HT1080 (cell line): ENCODE measurements at places on chromosomes 7 and 10.

DNA sequence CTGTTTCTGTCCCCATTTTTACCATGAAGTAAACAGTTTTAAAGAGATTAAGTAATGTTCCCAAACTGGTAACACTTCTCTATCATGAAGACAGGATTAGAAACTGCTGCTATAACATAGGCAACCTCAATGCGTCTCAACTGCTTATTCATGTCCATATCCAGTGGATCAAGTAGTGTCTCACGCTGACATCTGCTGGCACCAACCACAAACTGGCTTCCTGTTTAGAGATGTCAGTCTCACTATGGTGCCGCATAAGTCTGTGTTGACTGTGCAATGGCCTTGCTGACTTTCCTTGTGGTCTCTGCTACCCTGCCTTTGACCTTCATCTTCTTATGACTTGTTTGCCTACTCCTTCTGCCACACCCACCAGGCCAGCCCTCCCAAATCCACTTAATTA, 369.6 kb upstream of the DPP6 start:
- peak; percentile 3 for DNase-seq

- DNase-seq: no peak
Measured at GRCh38 chr7:119561751-119562150, 711.2 kb upstream of the KCND2 start.

- no peak for DNase-seq
Measured at GRCh38 chr7:25578991-25579777, 350.9 kb upstream of the NPVF start.

- peak; percentile 53 for DNase-seq
Measured at GRCh38 chr7:23184709-23185359, 3.0 kb downstream of the NUP42 start.

GRCh38 chr7:116672596-116673456, 830 bp downstream of the MET start:
- peak; percentile 58 for DNase-seq

DNA sequence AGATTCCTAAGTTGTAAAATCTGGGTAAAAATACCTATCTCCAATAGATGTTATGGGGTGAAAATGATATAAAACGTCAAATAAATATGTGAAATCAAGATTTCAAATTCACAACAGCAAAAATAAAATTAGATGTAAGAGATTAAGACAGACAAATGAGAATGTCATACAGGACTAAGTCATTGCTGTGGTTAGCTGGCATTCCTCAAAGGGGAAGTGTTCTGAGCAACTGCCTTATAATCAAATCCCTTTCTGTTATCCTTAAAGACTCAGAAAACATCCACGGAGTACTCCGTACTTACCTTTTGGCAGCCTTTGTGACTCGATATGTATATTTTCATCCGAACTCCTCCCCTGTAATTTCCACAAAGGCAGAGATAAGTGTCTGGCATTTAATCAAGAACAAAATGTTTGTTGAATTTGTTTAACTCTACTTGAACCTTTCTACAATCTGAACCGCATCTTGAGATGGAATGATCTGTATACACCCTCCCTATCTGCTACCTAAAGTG, 559.6 kb downstream of the GATA3 start:
- peak; percentile 17 for DNase-seq

- DNase-seq: no peak
Measured at GRCh38 chr10:107364872-107365271, 200.4 kb upstream of the SORCS1 start.

DNA sequence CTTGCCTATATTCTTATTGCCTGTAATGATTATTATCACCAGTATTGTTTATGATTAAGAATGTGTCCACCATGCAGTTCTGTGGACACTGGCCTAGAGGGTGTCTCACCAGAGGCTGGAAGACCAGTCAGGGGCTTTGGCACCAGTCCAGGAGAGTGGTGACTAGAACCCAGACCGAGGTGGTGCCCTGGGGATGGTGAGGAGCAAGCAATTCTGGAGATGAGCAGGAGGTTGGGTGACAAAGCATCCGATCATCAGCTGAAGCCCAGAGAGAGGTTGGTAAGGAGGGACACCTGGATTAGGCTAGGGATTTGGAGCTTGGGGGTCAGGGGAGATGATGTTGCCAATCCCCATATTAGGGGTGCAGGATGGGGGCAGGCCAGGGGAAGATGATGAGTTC, 124.4 kb downstream of the EMX2 start:
- DNase-seq: no peak

- no peak for DNase-seq
Measured at GRCh38 chr7:158973440-158973839, 117.1 kb downstream of the DYNC2I1 start.

DNA sequence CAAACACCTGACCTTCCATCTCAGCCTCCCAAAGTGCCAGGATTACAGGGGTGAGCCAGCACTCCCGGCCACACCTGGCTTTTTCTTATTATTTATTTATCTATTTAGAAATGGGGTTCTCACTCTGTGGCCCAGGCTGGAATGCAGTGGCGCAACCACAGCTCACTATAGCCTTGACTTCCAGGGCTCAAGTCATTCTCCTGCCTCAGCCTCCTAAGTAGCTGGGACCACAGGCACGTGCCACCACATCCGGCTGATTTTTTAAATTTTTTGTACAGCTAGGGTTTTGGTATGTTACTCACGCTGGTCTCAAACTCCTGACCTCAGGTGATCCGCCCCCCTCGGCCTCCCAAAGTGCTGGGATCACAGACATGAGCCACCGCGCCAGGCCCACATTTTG, 56.9 kb upstream of the MYL10 start:
- DNase-seq: peak; percentile 83

- no peak for DNase-seq
Measured at GRCh38 chr10:75166623-75166972, 44.0 kb upstream of the VDAC2 start.

DNA sequence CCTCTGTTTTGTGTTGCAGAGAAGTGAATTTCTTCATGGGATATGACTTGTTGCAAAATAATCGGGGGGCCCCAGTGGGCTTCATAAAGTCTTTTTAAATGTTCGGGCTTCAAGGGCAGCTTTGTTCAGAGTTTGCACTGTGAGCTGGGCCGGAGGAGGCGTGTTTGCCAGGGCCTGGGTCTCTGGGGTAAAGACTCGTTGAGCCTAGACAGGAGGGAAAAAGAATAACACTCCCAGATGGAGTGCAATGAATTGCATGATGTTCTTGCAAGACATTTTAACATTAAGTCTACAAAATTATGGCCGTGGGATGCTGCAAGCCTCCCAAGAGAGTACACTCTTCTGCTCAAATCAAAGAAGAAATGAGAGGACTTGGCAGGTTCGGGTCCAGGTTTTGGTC, 23.6 kb downstream of the BMPER start:
- no peak for DNase-seq

GRCh38 chr7:150879345-150879744, 27.0 kb downstream of the AOC1 start:
- peak; percentile 85 for DNase-seq

- peak; percentile 87 for DNase-seq
Measured at GRCh38 chr10:97889461-97890265, 40.0 kb downstream of the GOLGA7B start.

- DNase-seq: no peak
Measured at GRCh38 chr7:13024121-13024674, 336.8 kb downstream of the ARL4A start.

DNA sequence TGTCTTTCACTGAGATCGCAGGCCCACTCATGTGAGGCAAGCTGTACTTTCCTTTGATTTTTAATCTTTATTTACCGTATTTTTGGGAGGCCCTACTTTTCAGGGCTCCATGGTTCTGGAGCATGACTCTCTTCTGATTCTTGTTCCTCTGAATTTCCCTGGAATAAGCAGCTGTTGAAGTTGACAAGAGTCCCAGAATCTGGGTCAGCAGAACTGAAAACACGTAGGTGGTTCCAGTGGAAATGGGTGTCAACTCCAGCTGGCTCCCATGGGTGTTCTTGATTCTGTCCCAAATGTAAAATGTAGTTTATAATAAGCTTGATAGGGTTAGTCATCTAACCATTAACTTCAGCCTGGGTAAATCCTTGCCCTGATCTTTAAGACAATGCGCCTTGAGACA, 409.4 kb downstream of the GATA3 start:
- no peak for DNase-seq

- DNase-seq: peak; percentile 61
Measured at GRCh38 chr7:2870471-2870931, 26.4 kb upstream of the GNA12 start.

DNA sequence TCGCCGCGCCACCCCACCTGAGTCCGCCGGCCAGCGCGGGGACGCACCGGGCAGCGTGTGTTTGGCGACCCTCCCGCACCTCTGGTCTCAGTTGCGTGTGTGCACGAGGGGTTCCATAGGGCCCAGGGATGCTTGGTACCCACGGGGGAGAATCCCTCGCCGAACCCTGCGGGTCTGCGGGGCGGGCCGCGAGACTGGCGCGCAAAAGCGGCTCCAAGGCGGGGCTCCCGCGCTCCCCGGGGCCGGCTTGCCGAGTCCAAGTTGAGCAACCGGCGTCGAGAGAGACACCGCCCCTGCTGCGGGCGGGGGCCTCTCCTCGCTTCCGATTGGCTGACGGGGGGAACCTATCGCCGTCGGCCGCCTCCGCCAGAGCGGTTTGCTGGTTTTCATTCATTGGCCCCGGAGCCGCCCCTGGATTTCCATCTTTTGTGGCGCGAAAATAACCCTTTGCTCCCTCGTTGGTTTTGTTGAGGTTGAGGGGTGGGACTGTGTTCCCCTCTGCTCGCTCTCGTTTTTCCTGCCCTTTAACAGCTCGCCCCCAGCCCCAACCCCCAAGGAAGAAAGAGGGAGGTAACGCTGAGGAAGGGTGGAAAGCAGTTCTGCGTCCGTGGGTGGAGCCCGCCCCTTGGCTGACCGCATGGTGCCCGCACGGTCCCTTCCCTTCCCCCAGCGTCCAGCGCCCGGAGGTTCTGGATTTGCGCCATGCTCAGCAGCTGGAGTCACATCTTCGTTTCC, 4.0 kb upstream of the IGF2BP3 start:
- DNase-seq: peak; percentile 99

- DNase-seq: no peak
Measured at GRCh38 chr10:129775681-129776080, 188.4 kb downstream of the EBF3 start.

- DNase-seq: peak; percentile 40
Measured at GRCh38 chr10:65358565-65358964, 1567.3 kb upstream of the LRRTM3 start.

- DNase-seq: no peak
Measured at GRCh38 chr10:108465871-108466641, 1301.5 kb upstream of the SORCS1 start.

GRCh38 chr10:112243713-112244112, 39.5 kb upstream of the TECTB start:
- no peak for DNase-seq

DNA sequence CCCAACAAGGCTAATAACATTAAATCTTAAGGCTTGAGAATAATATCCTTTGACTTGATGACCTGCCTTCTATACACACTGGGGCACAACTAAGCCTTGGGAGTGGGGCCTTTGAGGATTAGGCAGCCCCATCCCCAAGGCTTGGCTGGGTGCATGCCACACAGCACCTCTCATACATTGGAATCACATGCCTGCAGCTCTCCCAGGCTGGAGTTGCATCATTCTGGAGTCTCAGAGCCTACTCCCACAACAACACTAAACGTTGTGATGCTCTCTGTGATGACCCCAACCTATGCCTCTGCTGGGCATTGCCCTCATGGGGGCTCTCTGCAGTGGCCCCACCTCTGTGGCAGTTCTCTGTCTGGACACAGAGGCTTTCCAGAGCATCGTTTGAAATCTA, 31.9 kb upstream of the SGCE start:
- DNase-seq: no peak

DNA sequence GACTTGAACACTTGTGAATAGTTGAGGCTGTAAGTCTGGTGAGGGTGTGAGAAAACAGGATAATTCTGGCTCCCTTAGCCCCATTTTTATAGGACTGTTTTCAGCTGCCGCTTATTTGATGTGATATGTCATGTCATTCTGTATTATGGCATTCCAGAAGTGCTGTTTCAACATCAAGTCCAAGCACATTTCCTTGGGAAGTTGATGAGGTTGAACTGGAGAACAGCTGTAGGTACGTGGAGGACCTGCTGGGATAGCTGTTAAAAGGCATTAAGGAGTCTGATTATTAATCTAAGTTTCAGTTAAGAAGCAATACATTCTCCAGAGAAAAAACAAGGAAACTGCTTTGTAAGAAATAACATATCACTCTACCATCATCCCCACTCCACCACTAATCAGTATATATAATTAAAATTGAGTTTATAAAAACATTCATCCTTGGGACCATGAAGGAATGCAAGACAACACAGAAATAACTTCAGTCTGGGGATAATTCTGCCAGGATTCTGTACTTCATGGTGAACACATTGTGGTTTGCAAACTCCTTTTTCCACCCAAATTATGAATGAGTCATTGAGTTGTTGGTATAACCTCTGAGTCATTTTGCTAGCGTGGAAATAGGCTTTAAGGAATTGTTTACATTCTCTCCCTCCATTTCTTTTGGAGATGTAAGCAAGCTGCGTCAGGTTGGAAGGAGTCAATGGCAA, 39.9 kb upstream of the TMEM229A start:
- DNase-seq: peak; percentile 78

DNA sequence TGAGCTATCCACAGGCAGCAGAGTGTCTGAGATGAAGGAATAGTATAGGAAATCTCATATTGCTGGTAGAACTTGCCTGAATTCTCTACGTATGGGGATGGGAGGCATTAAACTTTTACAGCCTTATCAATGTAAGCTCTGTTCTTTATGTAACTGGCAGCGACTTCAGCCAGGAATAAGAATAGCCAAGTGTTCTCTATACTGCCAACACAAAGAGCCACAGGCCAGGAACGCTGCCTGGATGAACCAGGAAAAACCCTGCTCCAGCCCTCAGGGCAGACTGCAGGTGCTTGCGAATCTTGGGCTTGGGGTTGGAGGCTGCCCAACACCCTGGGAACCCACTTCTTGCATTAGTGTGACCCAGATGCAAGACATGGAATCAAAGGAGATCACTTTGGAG, 6.1 kb upstream of the OLAH start:
- DNase-seq: no peak

- DNase-seq: no peak
Measured at GRCh38 chr10:132642732-132643008, 105.1 kb downstream of the INPP5A start.

- no peak for DNase-seq
Measured at GRCh38 chr10:36670621-36671402, 454.6 kb upstream of the ANKRD30A start.

GRCh38 chr7:154917808-154918160, 85.1 kb downstream of the PAXIP1 start:
- no peak for DNase-seq

- no peak for DNase-seq
Measured at GRCh38 chr7:41491308-41491707, 211.6 kb downstream of the INHBA start.

GRCh38 chr10:123746061-123746460, 79.9 kb downstream of the GPR26 start:
- no peak for DNase-seq

GRCh38 chr7:134174795-134175261, 47.7 kb downstream of the LRGUK start:
- DNase-seq: peak; percentile 94

GRCh38 chr7:48140001-48140681, 31.1 kb upstream of the ABCA13 start:
- DNase-seq: no peak
